ENCODE measurements at places on chromosomes 11 and 22.

GRCh38 chr11:538431-539051, 1.2 kb downstream of the LRRC56 start:
- DNase-seq, result no peak

DNA sequence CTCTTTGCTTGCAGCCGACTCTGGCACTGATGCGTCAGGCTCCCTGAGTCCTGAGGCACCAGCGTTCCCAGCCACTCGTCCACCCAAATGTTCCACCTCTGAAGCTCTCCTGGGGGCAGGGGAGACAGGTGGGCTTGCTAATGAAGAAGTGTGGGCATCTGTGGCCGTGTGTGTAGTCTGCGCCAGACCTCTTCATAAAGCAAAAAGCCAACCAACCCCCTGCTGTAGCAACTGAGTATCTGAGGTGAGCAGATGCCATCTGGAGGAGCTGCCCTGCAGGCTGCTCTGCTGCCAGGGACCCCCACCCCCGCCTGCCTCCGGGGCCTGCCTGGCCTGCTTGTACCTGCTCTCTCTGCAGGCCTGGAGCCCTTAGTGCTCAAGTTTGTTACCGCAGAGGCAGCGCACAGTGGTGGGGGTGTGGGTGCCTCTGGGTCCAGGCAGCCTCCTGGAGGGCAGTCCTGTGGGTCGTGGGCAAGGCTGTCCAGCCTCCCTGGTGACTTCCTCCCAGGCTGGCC, 272.5 kb downstream of the TBC1D22A start:
- no peak for DNase-seq

DNA sequence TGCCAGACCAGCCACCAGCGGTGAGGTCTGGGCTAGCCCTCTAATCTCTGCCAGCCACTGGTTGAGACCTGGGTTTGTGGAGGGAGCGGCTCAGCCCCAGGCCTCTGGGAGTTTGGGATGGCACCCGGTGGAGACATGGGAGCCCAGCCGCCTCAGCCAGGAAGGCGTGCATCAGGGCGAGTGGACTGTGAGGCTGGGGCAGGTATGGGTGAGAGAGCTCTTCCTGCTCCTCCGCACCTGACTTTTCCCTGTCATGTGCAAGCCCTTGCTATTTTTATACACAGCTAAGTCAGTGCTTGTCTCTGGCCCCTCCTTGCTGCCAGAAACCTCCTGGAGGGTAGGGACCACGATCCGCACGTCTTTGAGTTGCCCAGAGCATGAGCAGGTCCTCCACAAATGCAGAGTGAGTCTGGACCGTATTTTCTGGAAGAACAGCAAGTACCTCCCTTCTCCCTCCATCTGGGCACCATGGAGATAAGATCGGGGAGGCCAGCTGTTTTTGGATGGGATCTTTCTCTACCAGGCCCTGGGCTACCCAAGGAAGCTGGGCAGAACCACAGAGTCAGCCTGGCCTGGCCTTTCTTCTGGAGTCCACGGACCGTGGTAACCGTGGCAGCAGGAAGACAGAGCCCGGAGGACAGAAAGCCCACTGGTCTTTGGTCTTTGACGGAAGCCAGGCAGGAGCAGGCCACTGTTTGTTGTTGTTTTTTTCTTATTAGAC, 53.3 kb downstream of the IGLL1 start:
- DNase-seq, result no peak

GRCh38 chr11:26947379-26947844, 46.5 kb upstream of the FIBIN start:
- DNase-seq, result no peak

- DNase-seq, result peak; percentile 24
These were observed 45.4 kb upstream of the ANO3 start for GRCh38 chr11:26286472-26287066.

DNA sequence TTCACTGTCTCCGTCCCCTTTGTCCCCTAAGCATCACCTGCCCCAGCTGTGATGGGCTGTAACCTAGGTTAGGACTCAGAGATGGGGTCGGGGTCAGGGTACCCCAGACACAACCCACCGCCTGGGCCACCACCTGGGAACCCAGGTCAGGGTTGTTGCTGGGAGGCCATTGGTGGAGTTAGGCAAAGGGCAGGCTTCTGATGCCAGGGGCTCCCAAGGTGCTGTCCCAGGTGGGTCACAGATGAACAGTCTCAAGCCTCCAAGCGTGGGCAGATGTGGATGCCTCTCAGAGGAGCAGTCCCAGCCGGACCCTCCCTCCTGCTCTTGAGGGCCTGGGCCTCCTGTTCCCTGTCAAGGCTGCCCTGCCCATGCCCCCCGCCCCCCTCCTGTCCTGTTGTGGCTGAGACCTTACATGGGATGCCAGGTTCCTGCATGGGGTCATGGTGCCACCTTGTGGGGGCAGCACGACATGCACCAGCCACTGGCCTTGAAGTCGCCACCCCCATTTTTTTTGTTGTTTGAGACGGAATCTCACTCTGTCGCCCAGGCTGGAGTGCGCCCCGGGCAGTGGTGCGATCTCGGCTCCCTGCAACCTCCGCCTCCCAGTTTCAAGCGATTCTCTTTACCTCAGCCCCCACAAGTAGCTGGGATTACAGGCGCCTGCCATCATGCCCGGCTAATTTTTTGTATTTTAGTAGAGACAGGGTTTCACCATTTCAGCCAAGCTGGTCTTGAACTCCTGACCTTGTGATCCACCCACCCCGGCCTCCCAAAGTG, 12.1 kb downstream of the GATD1 start:
- peak; percentile 61 for DNase-seq

GRCh38 chr11:73752216-73752867, 8.5 kb downstream of the RAB6A start:
- no peak for DNase-seq

- no peak for DNase-seq
These were observed 7.0 kb downstream of the MAPK8IP2 start for GRCh38 chr22:50607659-50608020.

DNA sequence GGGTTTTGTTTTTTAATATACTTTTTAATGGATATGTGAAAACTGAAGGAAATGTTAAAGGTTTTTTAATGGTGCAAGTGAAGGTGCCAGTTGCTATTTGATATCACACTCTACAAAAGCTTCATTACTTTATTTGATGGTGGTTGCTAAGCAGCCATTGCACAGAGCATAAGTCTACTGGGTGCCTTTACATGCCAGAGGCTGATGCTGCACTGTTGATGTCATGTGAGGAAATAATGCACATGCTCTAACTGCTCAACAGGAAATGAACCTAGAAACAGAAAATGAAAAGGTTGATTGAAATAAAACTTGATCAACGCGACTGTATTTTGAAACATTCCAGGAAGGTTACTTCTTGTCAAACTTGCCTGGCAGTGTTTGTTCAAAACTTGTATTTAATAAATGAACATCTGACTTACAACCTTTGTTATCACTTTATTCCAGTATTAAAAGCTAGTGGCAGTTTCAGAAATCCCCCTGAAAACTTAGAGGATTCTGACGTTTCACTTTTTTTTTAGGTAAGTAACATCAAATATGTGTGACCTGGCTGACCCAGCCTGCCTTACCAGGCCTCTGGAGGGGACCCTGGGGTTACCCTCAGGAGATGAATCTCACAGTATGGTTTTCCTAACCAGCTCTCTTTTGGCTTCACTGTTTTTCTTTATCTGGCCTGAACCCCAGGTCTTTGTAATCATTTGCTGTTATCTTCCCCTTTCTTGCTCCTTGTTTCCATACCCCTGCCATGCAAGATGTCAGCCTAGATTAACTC, 2.4 kb upstream of the ATP5MG start:
- peak; percentile 23 for DNase-seq

GRCh38 chr11:84420271-84420670, 1134.1 kb upstream of the CCDC90B start:
- no peak for DNase-seq

GRCh38 chr11:57751676-57752253, at the start of gene BTBD18:
Gene BTBD18, minus strand, starts transcription at chr11:57751819. Its CDS starts 631 bp downstream, at chr11:57751188.
- DNase-seq, result peak; percentile 49

DNA sequence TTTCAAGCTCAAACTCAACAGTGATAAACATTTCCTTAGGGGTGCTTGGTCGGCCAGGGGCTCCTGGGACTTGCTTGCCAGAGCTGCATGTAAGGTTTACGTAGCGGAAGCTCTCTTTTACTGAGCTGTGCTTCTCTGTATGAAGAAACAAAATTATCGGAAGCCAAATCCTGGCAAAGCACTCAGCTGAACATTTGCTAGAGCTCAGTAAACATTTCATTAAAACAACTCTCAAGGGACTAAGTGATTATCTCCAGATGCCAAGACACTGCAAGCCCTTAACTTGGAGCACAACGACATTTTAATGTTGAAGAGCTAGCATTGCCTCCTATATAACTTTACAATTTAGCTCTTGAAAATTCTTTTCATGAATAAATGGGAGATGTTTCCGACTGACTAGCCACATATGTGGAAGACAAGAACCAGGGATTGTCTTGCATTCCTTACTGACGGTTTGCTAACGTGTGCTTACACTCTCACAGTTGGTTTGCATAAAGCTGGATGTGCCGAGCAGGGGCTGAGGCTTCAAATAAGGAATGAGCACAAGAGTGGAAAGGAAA, 43.4 kb downstream of the SCUBE2 start:
- no peak for DNase-seq

DNA sequence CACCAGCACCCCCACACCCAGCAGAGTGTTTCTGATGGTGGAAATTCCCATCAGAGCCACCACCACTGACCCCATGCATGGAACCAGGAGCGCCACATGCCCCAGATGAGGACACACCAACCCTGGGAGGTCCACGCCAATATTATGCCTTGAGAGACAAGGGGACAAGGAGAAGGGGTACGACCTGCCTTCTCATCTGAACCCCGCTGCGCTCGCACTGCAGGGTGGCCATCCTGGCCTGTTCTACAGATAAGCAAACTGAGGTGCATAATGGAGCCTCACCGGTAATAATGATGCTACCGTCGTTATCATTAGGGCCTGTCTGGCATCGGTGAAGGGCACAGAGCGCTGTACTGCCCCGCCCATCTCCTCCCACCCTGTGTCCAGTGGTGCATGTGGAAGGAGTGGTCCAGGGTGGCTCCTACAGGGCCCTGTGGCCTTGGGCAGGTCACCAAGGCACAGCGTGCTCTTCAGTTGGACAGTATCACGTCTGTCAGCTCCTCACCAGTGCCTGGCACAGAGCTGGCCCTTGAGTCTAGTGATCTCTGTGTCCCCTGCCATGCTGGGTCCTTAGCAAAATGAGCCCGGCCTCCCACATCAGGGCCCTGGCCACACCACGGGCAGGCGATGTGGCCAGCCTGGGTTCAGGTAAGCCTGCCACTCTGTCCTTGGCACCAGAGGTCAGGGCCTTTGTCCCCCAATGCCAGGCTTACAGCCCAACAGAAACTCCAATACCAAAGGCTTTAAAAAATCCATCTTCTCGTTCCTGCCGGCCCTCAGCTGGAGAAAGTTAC, 92.2 kb downstream of the PHF21B start:
- DNase-seq, result no peak

DNA sequence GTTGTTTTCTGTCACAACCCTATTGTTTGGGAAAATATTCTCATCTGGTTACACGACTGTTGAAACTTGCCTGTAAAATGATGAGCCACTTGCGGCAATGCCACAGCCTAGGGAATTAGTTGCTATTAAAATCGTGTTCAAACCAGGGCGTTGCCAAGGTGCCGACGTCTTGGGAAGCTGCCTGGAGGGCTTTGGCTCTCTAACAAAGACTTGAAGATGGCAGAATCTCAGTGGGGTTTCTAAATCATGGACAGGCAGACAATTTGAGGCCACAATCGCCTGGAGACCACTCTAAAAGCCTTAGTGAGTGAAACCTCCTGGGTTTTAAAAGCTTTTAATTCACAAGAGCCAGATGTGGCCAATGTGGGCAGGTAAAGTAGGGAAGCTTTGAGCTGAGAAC, 117.2 kb upstream of the BMAL1 start:
- DNase-seq, result no peak

DNA sequence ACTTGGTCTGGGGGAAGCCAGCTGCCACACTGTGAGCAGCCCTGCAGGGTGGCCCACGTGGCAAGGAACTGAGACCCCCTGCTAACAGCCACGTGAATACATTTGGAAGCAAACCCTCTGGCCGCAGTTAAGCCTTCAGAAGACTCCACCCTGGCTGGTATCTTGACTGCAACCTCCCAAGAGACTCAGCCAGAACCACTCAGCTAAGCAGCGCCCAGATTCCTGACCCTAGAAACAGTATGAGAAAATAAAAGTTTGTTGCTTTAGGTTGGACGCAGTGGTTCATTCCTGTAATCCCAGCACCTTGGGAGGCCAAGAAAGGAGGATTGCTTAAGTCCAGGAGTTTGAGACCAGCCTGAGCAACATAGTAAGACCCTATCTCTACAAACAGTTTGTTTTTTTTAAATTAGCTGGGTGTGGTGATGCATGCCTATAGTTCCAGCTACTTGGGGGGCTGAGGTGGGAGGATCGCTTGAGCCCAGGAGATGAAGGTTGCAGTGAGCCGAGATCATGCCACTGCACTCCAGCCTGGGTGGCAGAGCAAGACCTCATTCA, 8.7 kb downstream of the ZMAT5 start:
- DNase-seq, result no peak

DNA sequence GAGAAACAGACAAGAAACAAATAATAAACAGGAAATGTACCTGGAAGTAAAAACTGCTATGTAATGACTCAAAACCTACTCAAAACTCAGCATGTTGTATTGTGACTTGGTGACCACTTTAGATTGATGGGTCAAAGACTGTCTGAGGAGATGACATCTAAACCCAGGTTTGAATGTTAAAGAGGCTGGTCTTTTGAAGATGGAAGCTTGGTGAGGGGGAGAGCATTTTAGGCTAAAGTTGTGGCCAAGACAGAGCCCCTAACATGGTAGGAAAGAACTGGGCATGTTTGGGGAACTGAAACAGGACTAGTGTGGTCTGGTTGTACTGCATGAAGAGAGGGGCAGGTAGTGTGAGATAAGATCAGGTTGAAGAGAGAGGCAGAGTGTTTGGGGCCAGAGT, 85.3 kb upstream of the MYO18B start:
- no peak for DNase-seq

DNA sequence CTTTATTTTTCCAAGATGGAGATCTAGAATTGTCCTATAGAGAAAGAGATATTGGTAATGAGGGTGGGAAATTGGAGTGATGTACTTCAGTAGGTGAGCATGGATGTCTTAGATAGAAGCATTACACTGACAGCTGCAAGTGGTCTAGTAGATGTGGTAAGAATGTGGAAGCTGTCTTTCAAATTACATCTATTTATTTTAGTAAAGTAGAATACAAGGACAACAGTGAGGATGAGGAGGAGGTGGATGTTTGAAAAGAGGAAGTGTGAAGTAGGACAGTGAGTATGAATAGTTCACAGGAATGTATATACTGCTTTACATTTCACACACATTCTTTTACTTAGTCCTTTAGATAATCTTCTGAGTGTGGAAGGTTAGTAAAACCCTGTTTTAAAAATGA, 64.2 kb downstream of the HIPK3 start:
- DNase-seq, result no peak

Measured in RKO (cell line).